CD4-positive, alpha-beta T cell (primary cell): ENCODE measurements at places on chromosomes 5 and 9.
A peak's percentile ranks its signal among the peaks of the same experiment; 100 is the strongest.

GRCh38 chr9:121222524-121223171 is 21.0 kb upstream of the RAB14 start:
- no peaks in the 10 kb centered on the region for H3K4me1 ChIP-seq
- no peaks in the 10 kb centered on the region for H3K27me3 ChIP-seq
- H3K36me3 ChIP-seq: no peaks in the 10 kb centered on the region
- no peak overlapping the region for H3K4me3 ChIP-seq
- no peak for DNase-seq
- no peak overlapping the region for H3K27ac ChIP-seq

DNA sequence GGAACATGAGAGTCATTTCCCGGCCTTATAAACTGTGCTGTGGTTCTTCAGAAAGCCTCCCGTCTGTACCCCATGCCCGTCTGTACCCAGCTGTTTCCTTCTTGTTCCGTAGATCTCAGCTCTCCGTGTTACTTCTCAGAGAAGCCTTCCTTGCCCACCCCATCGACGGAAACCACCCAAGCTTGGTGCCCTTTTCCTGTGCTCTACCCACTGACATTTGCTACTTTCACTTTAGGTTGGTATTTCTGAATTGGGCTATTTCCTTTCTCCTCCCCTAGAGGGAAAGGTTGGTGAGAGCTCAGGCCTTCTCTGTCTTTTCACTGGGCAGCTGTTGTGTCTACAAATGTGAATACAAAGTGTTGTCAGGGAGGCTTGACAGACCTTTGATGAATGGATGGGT is 764.5 kb upstream of the ADAMTS16 start:
- H3K4me3 ChIP-seq: no peak overlapping the region
- no peak for DNase-seq
- H3K27me3 ChIP-seq: no peaks in the 10 kb centered on the region

GRCh38 chr5:142866563-142867275 is 96.5 kb downstream of the ARHGAP26 start:
- no peaks in the 10 kb centered on the region for H3K27me3 ChIP-seq
- DNase-seq: no peak
- no peaks in the 10 kb centered on the region for H3K36me3 ChIP-seq
- no peak overlapping the region for H3K27ac ChIP-seq
- H3K4me3 ChIP-seq: no peak overlapping the region

GRCh38 chr5:74543162-74543995 is 97.1 kb downstream of the ENC1 start:
- no peak overlapping the region for H3K27ac ChIP-seq
- DNase-seq: no peak
- H3K36me3 ChIP-seq: no peaks in the 10 kb centered on the region

DNA sequence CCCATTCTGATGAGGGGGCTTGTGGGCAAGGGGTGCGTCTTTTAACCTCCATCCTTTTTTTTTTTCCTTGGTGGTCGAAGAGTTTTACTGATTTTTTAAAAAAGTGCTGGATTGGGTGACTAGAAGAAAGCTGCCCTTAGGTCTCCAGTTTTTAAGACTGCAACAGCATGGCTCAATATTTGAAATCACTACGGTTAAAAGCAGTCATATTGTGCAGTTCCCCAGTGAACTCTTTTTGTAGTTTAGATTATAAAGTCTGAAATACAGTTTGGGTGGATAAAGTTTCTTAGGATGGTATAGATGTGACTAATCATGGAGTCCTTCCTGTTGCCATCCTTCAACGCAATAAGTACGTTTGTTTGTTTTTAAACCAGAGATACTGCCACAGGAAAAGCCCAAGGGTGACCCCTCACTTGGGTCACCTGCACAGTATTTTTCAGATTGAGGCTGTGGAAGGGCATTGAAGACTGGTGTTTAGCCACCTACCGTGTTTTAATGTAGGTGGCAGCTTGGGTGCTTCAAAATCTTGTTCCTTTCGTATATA is 520 bp upstream of the DHFR start:
- peak overlapping the region; percentile 65 for H3K4me3 ChIP-seq
- no peak for DNase-seq
